ENCODE measurements at places on chromosomes 2 and 18. TPM values are rescaled to one million over a fixed set of nuclear protein-coding genes. Genes with fewer than 3 reads are reported as not detected.

DUSP2 gene
- total RNA-seq, result 0.32 TPM

CYP27A1 gene
- 0.18 TPM for total RNA-seq

ABCG8 gene
- total RNA-seq, result not detected

PRKAG3 gene
- total RNA-seq, result not detected

HRH4 gene
- not detected for total RNA-seq

FZD7 gene
- total RNA-seq, result 5.5 TPM

L3MBTL4 gene
- not detected for total RNA-seq

MC5R gene
- not detected for total RNA-seq

HJURP gene
- total RNA-seq, result 56.5 TPM

NEU4 gene
- total RNA-seq, result 0.28 TPM

MARCO gene
- not detected for total RNA-seq

FIGN gene
- 3.0 TPM for total RNA-seq

NOSTRIN gene
- 1.9 TPM for total RNA-seq

CCDC195 gene
- total RNA-seq, result not detected

CROCC2 gene
- not detected for total RNA-seq

CAPN14 gene
- not detected for total RNA-seq

TMEM198 gene
- total RNA-seq, result 0.80 TPM

CPO gene
- not detected for total RNA-seq

ERFE gene
- 7.4 TPM for total RNA-seq

CCDC93 gene
- 11.4 TPM for total RNA-seq

MSTN gene
- not detected for total RNA-seq

THUMPD2 gene
- 13.3 TPM for total RNA-seq

VWA3B gene
- total RNA-seq, result 0.12 TPM

IL18RAP gene
- total RNA-seq, result not detected

CSRNP3 gene
- total RNA-seq, result not detected

GNLY gene
- 0.29 TPM for total RNA-seq

IL1R2 gene
- total RNA-seq, result 1.0 TPM

LRRTM1 gene
- not detected for total RNA-seq

MTHFD2 gene
- 156 TPM for total RNA-seq

TFPI gene
- 60.9 TPM for total RNA-seq

STAMBP gene
- total RNA-seq, result 59.6 TPM

SDC1 gene
- 144 TPM for total RNA-seq

KCNE4 gene
- total RNA-seq, result 0.46 TPM

DCDC2C gene
- 0.26 TPM for total RNA-seq

NT5C1B gene
- not detected for total RNA-seq

FAM110C gene
- total RNA-seq, result 0.18 TPM

CNOT9 gene
- 40.7 TPM for total RNA-seq

ABCB11 gene
- 0.06 TPM for total RNA-seq

TPO gene
- 0.12 TPM for total RNA-seq

KRCC1 gene
- 13.6 TPM for total RNA-seq

IL36A gene
- not detected for total RNA-seq

MFF gene
- total RNA-seq, result 117 TPM

PLCL1 gene
- 0.02 TPM for total RNA-seq

RAB27B gene
- 11.2 TPM for total RNA-seq

TXNDC2 gene
- 0.17 TPM for total RNA-seq

PRSS56 gene
- 0.12 TPM for total RNA-seq

BMP10 gene
- total RNA-seq, result not detected

FEV gene
- not detected for total RNA-seq

NEU2 gene
- total RNA-seq, result not detected

MYO5B gene
- total RNA-seq, result 8.7 TPM

CLIP4 gene
- 14.4 TPM for total RNA-seq

ITGB1BP1 gene
- 171 TPM for total RNA-seq

OTOS gene
- total RNA-seq, result not detected

All from A549 treated with dexamethasone at 1 μM for 4 hours (cell line).